ENCODE measurements at places on chromosomes 6 and 20.

DNA sequence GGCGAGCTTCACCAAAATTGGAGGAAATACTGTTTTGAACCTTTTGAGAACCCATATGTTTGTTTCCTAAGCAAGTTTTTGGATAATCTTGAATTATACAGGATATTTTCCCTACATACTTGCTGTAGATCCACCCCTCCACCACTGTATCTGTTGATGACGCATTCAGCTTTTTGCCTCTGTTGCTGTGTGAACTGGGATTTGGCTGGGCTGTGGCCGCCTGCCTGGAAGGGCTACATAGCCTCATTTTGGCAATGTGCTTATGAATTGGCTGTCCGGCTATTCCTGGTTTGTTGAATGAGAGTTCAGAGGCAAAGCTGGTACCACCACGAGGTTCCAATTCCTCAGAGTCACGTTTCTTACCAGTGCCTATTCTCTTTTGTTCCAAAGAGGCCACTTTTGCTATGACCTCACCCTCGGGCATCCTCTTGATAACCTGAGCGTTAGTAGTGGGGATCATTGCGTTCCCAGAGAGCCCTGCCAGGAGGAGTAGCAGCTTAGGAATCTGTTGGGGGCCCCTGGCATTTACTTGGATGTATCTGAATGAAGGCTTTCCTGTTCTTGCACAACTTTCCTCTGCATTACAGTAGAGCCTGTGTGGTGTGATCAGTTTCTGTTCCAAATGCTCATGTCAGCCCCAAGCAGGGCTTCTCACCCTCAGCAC lies 6.4 kb downstream of the FAM83D start:
- DNase-seq, result no peak

- peak; percentile 88 for DNase-seq
Observed at GRCh38 chr6:42661540-42662153, 60.8 kb downstream of the PRPH2 start.

- DNase-seq, result no peak
Observed at GRCh38 chr20:62359491-62360121, 7.5 kb downstream of the LAMA5 start.

GRCh38 chr6:108557494-108558371 lies 3.0 kb upstream of the FOXO3 start:
- peak; percentile 78 for DNase-seq

DNA sequence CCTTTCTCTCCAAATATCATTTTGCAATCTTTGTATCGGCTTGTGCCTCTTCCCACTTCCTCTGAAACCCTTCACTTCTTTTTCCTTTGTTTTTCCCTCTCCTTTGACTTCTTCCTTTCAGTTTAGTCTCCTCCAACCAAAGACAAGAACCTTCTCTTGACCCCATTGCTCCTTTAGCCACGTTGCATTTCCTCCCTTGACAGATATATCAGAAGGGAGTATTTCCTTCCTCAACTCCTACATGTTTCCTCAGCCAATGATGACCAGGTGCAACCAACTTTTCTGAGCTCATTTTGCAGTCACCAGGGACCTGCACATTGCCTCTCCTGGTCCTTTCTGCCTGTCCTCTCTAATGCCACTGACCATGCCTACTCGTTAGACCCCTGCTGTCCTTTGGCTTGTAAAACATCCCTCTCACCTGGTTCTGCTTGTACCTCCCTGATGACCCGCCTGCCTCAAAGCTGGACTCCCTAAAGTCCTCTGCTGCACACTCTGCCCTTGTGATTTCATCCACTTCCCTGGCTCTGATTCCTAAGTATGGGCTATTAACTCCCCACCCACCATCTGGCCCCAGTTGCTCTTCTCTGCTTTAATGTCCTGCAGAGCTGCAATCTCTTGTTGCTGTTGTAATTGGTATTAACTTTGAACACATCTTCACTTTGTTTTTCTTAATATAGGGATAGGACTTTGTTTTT lies 27.4 kb downstream of the SLC22A16 start:
- DNase-seq, result no peak

DNA sequence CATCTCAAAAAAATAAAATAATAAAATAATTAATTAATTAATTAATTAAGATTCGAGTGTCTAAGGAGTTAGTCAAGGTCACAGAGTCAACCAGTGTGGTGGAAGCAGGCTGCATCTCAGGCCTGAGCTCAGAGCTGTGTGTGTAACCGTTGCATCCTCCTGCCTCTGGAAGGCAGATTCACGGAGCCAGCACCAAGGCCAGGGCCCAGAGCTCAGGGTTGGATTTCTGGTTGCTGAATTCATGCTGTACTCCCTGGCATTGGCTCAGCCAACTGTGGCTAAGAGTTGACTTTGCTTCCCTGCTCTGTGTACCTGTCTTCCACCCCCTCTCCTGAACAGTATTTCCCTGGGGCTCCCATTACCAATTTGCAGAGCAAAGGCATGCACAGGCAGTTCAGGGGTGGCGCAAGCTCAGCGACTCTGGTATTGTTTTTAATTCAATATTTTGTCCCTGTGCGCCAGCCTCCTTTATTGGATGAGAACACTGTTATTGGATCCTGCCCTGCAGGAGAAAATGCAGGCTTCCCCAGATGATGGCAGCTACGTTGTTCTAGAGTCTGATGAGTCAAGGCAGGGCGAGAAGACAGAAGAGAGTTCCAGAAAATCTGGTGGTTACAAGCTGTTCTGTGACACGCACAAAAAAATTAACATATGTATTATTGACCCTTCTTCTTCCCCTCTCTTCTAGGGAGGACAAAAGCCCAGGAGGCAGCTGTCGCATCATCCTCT lies 12.3 kb upstream of the CTNNBL1 start:
- DNase-seq, result no peak

DNA sequence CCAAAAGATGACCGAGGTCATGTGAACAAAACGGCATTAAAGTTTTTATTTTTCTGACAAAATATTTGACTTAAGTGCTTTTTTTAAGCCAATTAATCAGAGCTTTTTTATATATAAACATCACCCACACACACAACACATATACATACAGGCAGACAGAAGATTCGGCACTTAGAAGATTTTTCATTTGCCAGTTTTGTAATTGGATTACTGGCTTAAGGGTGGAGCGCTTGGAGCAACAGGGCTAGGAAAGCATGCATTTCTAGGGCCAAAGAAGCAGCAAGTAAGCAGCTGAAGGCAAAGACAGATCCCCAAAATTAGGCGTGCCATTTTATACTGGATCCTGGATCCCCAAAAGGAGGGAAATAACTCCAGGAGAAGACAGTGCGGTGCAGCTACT lies 30.3 kb downstream of the SAMD5 start:
- DNase-seq, result no peak

- no peak for DNase-seq
Observed at GRCh38 chr6:157650261-157650640, 172.8 kb upstream of the SNX9 start.

DNA sequence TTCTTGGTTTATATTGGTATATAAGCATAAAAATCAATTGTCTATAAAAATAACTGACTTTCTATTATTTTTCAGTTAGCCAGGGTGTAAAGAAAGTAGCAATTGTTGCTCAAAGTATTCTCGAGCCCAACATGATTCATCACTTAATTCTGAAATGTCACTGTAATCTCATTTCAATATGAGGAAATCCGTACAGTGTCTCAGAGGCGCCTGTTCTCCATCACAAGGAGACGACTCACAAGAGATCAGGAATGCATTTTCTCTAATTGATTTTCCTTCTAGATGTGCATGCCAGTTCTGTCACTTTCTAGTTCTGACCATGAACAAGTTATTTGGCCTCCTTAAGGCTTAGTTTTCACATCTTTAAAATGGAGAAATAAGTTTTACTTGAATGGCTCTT lies 753.1 kb downstream of the MAFB start:
- no peak for DNase-seq

- no peak for DNase-seq
Observed at GRCh38 chr20:25000268-25000801, 7.8 kb upstream of the APMAP start.

DNA sequence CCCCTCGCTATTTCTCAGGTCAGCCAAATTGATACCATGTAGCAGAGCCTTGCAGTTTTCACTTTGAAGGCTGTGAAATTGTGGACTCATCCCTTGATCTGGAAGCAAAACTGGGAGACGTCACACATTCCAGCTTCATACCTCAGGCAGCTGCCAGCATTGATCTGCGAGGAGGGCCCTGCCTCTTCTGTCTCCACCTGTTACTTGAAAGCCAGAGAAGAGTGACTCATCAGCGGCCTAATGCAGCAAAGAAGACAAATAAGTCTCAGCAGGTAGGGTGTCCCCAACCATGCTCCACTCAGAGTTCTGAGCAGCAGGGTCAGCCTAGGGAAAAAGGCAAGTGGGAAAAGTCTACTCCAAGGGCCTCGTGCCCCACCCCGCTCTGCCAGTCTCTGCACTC lies 69.4 kb upstream of the BMP2 start:
- no peak for DNase-seq

DNA sequence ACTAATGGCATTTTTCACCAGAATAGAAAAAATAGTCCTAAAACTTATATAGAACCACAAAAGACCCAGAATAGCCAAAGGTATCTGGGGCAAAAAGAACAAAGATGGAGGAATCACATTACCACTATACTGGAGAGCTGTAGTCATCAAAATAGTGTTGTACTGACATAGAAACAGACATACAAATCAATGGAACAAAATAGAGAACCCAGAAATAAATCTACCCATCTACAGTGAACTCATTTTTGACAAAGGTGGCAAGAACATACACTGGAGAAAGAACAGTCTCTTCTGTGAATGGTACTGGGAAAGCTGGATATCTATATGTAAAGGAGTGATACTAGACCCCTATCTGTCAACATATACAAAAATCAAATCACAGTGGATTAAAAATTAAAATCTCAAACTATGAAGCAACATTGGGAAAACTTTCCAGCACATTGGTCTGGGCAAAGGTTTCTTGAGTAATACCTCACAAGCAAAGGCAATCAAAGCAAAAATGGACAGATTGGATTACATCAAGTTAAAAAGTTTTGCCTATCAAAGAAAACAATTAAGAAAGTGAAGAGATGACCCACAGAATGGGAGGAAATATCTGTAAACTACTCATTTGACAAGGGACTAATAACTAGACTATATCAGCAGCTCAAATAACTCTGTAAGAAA lies 120.5 kb downstream of the MEI4 start:
- no peak for DNase-seq

- DNase-seq, result no peak
Observed at GRCh38 chr6:158861686-158862381, 42.7 kb upstream of the EZR start.

DNA sequence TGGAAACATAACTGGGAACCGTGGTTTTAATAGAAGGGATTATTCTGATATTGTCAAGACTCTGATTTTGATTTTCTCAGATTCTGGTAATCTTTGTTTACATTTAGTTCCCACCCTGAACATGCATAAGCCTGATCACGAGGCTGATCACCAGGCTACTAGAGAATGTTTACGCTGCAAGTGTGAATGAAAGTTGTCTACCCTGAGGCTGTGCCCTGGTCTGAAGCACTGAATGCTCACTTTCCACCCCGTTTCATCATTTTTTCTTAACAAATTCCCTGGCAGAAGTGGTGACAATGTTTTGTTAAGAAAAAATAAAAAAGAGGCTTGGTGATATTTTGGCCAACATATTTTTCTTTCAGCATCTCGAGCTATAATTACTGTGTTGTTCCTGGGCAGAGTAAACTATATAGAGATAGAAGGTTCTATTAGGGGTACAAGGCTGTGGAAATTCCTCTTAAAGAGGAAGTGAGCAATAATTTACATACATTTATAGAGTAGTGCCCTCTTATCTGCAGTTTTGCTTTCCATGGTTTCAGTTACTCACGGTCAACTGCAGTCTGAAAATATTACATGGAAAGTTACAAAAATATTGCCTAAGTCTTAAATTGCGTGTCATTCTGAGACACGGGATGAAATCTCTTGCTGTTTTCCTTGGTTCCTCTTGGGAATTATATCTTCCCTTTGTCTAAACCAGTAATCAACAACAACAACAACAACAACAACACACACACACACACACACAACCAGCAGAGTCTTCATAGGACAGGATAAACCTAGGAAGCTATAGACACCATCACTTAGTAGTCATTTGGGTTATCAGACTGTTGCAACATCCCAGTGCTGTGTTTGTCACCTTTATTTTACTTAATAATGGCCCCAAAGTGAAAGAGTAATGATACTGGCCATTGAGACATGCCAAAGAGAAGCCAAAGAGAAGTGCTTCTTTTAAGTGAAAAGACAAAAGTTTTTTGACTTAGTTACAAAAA lies 566.6 kb upstream of the CITED2 start:
- no peak for DNase-seq

DNA sequence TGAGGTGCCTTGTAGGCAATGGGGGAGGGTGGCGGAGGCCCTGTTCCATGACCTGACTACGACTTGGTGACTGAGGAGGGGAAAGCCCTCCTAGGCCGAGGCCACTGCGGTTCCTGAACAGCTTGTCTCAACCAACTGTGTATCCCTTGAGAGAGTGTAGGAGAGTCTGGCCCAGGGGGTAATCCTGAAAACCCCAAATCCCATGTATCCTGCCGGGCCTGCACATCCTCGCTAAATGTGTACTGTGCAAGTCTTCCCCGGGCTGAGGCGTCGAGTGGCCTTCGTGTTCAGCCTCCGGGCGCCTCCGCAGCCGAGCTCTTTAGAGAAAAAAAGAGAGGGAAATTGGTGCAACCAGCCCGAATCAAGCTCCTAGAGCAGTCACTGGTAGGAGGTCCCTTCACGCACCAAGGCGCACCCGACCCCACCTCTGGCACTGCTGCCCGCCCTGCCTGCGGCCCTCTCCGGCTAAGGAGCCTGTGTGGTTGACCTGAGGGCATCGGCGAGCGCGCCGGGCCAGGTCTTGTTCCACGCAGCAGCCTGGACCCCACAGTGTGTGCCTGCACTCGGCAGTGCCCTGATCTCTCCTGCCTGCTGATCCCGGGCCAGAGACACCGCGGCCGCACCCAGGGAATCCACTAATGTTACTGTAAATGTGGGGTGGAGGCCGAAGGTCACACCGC lies 7.3 kb downstream of the SIM1 start:
- DNase-seq, result no peak

- DNase-seq, result no peak
Observed at GRCh38 chr6:37056439-37057127, 51.1 kb downstream of the FGD2 start.

- DNase-seq, result no peak
Observed at GRCh38 chr6:75409928-75410327, 83.7 kb downstream of the FILIP1 start.

- DNase-seq, result no peak
Observed at GRCh38 chr20:3168079-3168828, 5.1 kb downstream of the LZTS3 start.

GRCh38 chr6:89887452-89888137 lies 6.7 kb upstream of the GJA10 start:
- DNase-seq, result no peak

GRCh38 chr20:2133318-2134183 lies 31.9 kb downstream of the STK35 start:
- DNase-seq, result no peak

GRCh38 chr6:36358226-36358915 lies 21.7 kb upstream of the BNIP5 start:
- no peak for DNase-seq

GRCh38 chr6:83057705-83058321 lies 7.8 kb downstream of the UBE3D start:
- DNase-seq, result peak; percentile 16

DNA sequence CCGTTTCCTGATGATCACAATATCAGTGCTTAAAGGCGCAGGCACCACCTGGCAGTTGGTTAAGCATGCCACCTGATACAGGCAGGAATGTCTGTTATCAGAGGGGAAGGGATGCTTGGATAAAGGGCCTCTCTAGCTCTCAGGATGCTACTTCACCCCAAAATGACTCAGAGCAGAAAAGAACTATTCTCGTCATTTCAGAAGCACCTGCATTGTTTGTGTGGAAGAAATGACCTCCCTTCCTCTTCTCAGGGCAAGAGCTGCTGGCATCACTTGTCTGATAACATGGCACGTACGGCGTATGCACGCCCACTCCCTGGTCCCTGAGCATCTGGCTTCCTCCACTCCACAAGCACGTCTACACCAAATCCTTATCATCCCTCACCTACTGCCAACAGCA lies 47.3 kb downstream of the ATP9A start:
- DNase-seq, result no peak
